Endothelial cell of coronary artery (primary cell): ENCODE measurements at places on chromosomes 6 and 20. TPM values are rescaled to one million over a fixed set of nuclear protein-coding genes. Genes with fewer than 3 reads are reported as not detected.

The JPH2 gene
- 0.09 TPM in 1 of 2 replicates, not detected in the other for total RNA-seq

The ETV7 gene
- 0.27 and 0.47 TPM in 2 replicates for total RNA-seq

The HSPA1L gene
- 0.72 and 0.85 TPM in 2 replicates for total RNA-seq

The CYP24A1 gene
- not detected in 2 replicates for total RNA-seq

The HLA-DOA gene
- total RNA-seq: under 0.01 TPM in 1 of 2 replicates, not detected in the other

The TNF gene
- not detected in 2 replicates for total RNA-seq

The C6orf47 gene
- total RNA-seq: 18.3 and 21.0 TPM in 2 replicates

The WFDC5 gene
- total RNA-seq: not detected in 2 replicates

The CASS4 gene
- not detected in 2 replicates for total RNA-seq

The WFDC10B gene
- not detected in 2 replicates for total RNA-seq

The RHAG gene
- not detected in 2 replicates for total RNA-seq

The FAM135A gene
- 11.6 and 12.6 TPM in 2 replicates for total RNA-seq

The ITCH gene
- total RNA-seq: 61.3 and 93.5 TPM in 2 replicates

The NR2E1 gene
- total RNA-seq: not detected in 2 replicates

The RNF217 gene
- 15.0 and 21.6 TPM in 2 replicates for total RNA-seq

The CENPB gene
- 87.7 and 95.9 TPM in 2 replicates for total RNA-seq

The DYNLT2 gene
- 0.63 and 1.0 TPM in 2 replicates for total RNA-seq

The C6orf15 gene
- total RNA-seq: not detected in 2 replicates

The MAPK13 gene
- 0.99 and 4.1 TPM in 2 replicates for total RNA-seq

The UBD gene
- 1.2 and 4.9 TPM in 2 replicates for total RNA-seq

The TBC1D32 gene
- total RNA-seq: 4.2 and 6.3 TPM in 2 replicates

The LAMP5 gene
- 0.27 TPM in 1 of 2 replicates, not detected in the other for total RNA-seq

The LTV1 gene
- total RNA-seq: 25.3 and 26.8 TPM in 2 replicates

The C6orf58 gene
- total RNA-seq: 0.18 TPM in 1 of 2 replicates, not detected in the other

The ADGRF5 gene
- 2.0 and 6.2 TPM in 2 replicates for total RNA-seq

The GABRR2 gene
- total RNA-seq: 0.19 and 0.54 TPM in 2 replicates

The MDFI gene
- 20.8 and 42.9 TPM in 2 replicates for total RNA-seq

The CNR1 gene
- under 0.01 and 15.1 TPM in 2 replicates for total RNA-seq

The LY86 gene
- total RNA-seq: not detected in 2 replicates

The TEAD3 gene
- 0.27 and 1.6 TPM in 2 replicates for total RNA-seq

The TNNC2 gene
- not detected in 2 replicates for total RNA-seq

The SIRPB2 gene
- total RNA-seq: 0.47 and 3.2 TPM in 2 replicates

The CCM2L gene
- total RNA-seq: 7.8 and 13.1 TPM in 2 replicates

The CITED2 gene
- 18.4 and 30.6 TPM in 2 replicates for total RNA-seq

The FRK gene
- under 0.01 and 0.09 TPM in 2 replicates for total RNA-seq

The FAM209B gene
- 0.18 TPM in 1 of 2 replicates, not detected in the other for total RNA-seq

The SLC32A1 gene
- not detected in 2 replicates for total RNA-seq

The PRL gene
- total RNA-seq: not detected in 2 replicates
